ENCODE measurements at places on chromosomes 4 and X.
A peak's percentile ranks its signal among the peaks of the same experiment; 100 is the strongest.

- DNase-seq, result no peak
These were observed 552.3 kb downstream of the PCDH7 start for GRCh38 chr4:31272331-31273061.

- no peak for DNase-seq
These were observed 69.8 kb downstream of the PTTG2 start for GRCh38 chr4:38030023-38030422.

GRCh38 chrX:85379174-85379907, at the start of gene POF1B:
POF1B (minus strand) TSS chrX:85379665; CDS start chrX:85379454, 211 bp downstream.
- no peak for DNase-seq

- no peak for DNase-seq
These were observed at the start of gene SPOCK3 for GRCh38 chr4:167234316-167234881. SPOCK3 (minus strand) TSS chr4:167234494.

DNA sequence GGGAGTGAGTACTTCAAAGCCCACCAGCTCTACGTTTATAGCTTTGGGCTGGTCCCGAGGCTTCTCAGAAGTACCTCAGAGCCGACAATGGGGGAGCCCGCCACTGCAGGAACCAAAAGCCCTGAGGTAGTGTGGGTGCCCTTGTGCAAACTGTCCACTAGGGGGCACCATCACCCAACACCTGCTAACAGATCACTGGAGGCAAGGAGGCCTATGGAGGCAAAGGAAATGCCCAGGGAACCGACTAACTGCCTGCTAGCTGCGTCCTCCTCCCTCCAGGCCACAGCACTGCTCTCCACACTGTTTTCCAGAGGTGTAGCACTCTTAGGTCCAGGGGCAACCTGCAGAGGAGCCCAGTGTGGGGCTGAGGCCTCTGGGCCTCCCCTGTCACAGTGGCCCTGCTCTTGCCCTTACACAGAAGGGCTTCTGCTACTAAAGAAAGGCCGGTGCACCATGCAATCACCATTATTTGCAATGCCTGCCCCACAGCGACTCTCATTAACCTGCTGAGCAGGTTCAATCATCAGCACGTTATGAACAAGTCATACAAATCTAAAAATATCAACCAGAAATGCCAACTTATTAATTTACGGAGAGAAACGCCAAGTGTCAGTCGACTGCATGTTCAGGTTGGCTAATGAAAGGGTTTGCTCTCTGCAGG, 159.1 kb downstream of the NSUN7 start:
- DNase-seq, result peak; percentile 59

DNA sequence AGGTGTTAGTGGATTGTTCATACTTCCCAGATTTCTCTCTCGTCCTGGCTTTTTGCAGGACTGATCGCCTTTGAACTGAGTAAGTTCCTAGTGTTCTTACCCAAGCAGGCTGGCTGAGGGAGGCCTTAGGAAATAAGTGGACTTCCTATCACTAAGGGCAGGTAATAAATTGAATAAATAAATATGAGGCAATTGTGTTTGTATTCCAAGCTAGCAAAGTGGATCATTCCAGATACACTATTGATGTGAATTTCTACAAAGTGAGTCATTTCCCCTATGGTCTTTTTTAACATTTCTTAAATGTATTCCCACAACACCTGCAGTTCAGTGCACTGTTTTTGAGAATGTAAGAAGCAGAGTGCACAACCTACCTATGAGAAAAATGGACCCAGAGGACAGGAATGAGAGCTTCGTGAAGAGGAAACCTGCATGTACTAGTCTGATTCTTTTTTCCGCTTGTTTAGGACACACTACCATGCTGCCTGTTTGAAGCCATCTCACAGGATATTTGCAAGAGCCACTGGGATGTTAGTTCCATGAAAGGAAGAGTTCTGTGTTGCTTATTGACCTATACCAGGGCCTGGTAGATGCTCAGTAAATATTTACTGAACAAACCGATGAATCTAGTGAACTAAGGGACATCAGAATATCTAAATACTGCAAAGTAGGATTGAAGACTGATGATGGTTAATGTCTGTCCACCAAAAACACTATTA, 29.0 kb upstream of the SMAD1 start:
- no peak for DNase-seq

DNA sequence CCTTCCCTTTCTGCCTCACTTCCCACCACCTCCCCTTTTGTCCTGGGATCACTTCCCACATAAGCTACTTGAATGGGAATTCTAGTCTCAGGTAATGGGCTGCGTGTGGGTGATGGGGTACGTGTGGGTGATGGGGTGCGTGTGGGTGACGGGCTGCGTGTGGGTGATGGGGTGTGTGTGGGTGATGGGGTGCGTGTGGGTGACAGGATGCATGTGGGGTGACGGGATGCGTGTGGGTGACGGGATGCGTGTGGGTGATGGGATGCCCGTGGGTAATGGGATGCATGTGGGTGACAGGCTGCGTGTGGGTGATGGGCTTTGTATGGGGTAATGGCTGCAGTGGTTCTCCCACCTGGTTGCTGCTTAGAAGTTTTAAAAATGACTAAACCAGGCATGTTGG, 43.6 kb downstream of the EVC2 start:
- DNase-seq, result no peak

DNA sequence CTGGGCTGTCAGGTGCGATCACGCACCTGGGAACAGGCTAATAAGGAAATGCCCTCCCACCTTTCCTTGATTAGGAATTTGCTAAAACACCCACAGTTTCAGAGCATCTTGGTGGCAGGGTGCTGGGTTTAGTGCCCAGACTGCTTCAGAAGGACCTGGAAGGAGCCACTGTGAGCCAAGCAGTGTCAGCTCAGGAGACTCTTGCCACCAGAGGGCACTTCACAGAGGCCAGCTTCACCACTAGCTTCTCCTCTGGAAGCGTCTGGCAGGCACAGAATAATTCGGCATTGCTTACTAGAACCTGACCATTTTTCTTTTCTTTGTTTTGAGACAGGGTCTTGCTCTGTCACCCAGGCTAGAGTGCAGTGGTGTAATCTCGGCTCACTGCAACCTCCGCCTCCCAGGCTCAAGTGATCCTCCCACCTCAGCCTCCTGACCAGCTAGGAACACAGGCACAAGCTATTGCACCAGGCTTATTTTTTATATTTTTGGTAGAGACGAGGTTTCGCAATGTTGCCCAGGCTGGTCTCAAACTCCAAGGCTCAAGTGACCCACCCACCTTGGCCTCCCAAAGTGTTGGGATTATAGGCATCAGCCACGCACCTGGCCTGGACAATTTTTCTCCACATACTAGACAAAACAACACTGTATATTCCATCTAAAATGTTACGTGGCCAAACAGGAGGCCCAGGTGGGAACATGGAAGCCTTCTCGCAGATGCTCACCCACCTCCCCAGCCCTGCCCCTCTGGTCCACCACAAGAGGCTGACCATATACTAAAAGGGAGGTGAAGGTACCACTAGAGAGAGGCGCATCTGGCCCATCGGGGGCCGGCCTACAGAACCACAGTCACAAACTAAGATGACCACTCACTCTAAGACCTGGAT, 14.1 kb downstream of the NOP14 start:
- DNase-seq, result no peak

GRCh38 chr4:98387345-98388026, 126.3 kb downstream of the RAP1GDS1 start:
- no peak for DNase-seq

GRCh38 chrX:132025041-132025440, 1.9 kb downstream of the STK26 start:
- no peak for DNase-seq

DNA sequence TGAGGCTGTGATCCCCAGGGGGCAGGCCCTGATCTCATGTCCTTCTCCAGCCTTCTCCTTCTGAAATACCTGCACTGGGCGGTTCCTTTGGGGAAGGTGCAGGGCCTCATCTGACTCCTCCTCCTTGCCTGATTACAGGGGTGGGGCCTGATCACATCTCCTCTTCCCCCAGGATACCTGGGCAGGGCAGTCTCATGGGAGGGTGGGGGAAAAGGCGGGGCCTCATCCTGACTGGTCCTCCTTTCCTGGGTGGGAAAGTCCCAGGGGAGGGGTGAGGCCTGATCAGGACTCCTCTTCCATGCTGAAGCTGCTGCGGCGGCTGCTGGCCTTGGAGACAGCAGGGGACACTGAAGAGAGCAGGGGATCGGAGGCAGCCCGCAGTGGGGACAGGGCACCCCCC, 13.3 kb downstream of the TFE3 start:
- DNase-seq, result no peak

DNA sequence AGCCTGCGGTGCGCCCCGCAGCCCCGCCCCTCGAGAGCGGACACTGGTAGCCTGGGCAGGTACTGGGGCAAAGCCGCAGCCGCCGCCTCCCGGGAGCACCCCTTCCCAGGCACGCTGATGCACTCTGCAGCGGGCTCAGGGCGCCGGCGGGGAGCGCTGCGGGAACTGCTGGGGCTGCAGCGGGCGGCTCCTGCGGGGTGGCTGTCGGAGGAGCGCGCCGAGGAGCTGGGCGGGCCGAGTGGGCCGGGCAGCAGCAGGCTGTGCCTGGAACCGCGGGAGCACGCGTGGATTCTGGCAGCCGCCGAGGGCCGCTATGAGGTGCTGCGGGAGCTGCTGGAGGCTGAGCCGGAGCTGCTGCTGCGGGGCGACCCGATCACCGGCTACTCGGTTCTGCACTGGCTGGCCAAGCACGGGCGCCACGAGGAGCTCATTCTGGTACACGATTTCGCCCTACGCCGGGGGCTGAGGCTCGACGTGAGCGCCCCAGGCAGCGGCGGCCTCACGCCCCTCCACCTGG, 401 bp downstream of the SOWAHD start:
- DNase-seq, result no peak

- DNase-seq, result no peak
These were observed 197.9 kb downstream of the MGST2 start for GRCh38 chr4:139863531-139863930.

DNA sequence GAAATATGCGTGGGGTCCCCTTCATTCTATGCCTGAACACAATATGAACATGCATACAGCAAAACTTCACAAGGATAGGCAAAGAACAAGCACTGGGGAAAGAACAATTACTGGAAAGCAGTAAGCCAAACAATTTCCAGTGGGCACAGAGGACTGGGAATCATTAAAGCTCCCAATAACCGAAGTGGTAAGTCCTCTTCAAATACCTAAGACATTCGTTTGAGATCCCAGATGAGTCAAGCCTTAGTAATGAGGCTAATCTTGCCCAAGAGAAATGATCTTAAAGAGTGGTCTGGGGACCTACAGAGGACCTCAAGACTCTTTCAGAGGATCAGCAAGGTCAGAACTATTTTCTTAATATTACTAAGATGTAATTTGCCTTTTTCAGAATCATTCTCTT, 28.6 kb downstream of the ANAPC10 start:
- no peak for DNase-seq

- peak; percentile 91 for DNase-seq
These were observed 165.7 kb downstream of the KDR start for GRCh38 chr4:54959651-54960116.

GRCh38 chr4:40608628-40609027, 21.0 kb downstream of the RBM47 start:
- no peak for DNase-seq

DNA sequence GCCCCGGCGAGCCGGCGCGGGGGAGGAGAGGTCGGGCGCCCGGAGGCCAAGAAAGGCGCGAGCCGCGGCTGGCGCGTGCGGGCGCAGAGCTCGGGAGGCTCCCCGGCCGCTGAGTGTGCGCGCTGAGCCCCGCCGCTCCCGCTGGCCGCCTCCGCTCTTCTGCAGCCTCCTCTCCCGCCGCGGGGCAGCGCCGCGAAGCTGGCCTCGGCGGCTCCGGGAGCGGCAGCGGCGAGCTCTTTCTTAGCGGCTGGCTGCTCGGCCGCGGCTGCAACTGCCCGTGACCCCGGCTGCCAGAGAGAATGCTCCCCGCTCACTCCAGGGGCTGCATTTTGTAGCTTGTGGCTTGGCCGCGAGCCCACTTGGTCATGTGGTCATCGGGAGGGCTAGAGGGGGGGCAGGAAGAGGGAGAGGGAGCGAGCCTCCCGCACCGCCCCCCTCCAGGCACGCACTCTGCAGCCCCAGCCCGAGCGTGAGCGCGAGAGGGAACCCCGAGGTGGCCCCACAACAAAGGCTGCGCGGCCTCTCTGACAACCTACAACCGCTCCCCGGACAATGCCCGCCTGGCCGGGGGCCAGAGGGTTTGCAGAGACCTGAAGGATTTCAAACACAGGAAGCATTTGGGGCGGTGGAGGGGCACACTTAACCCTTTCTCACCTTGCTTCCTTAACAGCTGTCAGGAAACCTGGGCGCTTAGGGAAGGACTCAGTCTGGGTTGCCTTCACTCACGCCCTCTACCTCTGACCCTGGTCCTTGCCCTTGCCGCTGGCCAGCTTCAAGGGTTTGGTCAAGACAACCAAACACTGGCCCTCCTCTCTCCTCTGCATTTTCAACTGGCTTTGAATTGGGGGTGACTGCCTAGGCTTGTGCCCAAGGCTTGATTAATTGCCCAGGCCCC, at the start of gene APLN:
Gene APLN, minus strand, starts transcription at position 305 of the 895 bp plus-strand sequence. CDS start 326 bp downstream, outside the sequence.
- no peak for DNase-seq

DNA sequence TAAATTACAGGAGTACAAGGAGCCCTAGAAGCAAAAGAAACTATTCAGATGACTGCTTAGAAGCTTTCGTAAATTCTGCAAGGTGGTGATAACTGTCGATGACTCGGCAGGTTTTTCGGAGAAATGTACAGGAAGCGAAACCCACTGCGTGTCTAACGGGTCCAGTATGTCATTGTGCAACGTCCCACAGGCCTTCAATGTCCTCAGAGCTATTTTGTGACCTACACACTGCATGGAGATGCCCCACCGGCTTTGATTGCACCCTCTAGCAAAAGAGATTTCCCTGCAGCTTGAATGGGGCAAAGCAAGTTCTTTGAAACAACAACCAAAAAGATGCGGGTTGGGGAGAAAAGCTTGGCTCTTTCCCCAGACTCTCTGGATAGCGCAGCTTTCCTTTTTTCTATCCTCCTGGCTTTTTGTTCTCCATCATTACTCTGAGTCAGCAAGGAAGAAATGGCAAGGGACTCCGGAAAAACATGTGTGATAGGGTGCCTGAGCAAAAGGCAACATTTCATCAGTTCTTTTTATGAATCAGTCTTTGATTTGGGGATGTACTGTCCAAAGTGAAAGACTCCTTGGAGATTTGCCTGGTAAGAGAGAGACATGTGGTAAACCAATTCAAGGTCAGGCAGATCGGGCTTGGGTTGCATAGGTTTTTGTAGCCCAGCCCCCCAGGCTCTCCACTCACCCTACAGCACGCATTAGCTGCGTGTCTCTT, 112.0 kb upstream of the TBL1X start:
- DNase-seq, result peak; percentile 49

Measured in GM04504 (cell line).